ENCODE measurements at places on chromosomes 2 and 18. TPM values are rescaled to one million over a fixed set of nuclear protein-coding genes. Genes with fewer than 3 reads are reported as not detected.

- no peak for DNase-seq
These were observed 704.6 kb downstream of the SATB2 start for GRCh38 chr2:198753101-198753500.

- no peak for DNase-seq
These were observed 42.0 kb downstream of the OXER1 start for GRCh38 chr2:42721898-42722297.

DNA sequence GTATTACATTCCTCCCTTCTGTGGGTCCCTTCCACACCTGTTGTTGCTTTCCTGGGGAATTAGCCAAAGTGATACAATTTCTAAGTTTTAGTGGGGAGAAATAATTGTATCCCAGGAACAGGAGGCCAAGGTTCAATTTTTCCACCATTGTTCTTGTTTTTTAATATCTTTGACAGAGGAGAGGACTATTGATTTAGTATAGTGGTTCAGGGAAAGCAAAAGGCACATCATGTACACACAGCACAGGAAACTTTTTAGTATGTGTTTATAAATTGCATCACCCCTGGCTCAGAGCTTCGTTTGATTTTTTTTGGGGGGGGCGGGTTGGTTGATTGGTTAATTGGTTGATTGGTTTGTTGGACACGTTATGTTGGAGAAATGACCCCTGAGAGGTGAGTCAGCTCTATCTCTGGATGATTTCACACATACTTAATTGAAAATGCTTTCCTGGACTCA lies 431.6 kb downstream of the PID1 start:
- DNase-seq, result no peak

GRCh38 chr2:54040250-54040649 lies 69.5 kb upstream of the PSME4 start:
- no peak for DNase-seq

DNA sequence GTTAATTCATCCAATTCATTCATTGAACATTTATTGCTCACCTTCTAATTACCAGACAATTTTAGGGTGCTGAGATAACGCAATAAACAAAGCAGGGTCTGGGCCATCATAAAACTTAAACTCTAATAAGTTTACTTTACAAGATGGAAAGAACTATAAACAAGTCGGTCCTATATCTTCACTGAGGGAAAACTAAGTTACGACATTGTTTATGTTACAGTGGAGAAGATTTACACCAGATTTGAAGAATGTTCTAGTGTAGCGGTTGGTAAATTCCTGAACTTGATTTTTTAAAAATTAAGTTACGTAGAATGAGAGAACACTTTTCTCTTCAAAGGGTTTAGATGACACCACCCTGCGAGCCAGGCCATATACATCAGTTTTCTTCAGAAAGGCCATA lies 20.7 kb upstream of the FRZB start:
- DNase-seq, result no peak

DNA sequence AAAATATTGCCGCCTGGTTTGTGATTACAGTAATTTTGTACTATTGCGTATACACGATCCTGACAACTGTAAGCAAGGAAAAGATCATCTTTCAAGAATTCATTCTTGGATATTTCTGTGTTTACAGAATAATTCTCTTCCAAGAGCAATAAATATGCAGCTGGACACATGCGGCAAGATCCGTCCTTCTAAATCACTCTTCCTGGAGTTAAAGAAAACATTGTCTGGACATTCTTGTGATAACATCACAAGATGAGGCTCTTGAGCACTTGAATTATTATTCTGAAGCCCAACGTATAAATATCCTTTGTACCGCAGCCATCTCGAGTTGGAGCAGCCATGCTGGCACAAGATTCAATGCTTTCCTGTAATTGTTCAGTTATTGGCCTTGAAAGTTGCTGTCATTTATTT lies 9.9 kb downstream of the FHL2 start:
- peak; percentile 77 for DNase-seq

DNA sequence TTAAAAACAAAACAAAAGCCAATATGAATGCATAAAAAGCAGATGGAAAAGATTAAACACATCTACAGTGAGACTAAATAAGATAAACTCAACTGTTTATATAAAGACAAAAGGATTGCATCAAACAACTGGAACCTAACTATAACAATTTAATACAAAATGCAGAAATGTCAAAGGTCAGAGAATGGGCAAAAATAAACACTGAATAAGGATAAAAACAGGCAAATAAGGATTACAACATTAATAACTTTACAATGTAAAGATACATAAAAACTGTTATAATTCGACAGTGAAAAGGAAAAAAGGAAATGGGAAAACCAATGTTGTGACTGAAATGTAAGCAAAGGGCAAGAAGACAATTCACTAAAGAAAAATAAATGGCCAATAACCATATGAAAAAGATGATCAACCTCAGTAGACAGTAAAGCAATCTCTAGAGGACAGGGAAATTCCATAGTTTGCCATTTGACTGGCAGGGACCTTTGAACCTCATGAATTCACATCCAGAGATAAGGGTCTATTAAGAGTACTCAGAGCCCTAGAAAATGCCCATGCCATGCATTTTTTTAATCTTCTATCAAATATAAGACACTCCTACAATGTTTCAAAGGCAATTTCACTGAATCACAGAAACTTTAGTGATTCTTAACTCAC lies 83.7 kb downstream of the TMEM131 start:
- no peak for DNase-seq

- no peak for DNase-seq
These were observed 39.1 kb upstream of the ODC1 start for GRCh38 chr2:10487081-10487740.

- DNase-seq, result no peak
These were observed 107.8 kb upstream of the TPO start for GRCh38 chr2:1305342-1306013.

- no peak for DNase-seq
These were observed 17.7 kb downstream of the FHL2 start for GRCh38 chr2:105381101-105381668.

- DNase-seq, result no peak
These were observed 61.1 kb downstream of the EIF5B start for GRCh38 chr2:99398303-99398702.

DNA sequence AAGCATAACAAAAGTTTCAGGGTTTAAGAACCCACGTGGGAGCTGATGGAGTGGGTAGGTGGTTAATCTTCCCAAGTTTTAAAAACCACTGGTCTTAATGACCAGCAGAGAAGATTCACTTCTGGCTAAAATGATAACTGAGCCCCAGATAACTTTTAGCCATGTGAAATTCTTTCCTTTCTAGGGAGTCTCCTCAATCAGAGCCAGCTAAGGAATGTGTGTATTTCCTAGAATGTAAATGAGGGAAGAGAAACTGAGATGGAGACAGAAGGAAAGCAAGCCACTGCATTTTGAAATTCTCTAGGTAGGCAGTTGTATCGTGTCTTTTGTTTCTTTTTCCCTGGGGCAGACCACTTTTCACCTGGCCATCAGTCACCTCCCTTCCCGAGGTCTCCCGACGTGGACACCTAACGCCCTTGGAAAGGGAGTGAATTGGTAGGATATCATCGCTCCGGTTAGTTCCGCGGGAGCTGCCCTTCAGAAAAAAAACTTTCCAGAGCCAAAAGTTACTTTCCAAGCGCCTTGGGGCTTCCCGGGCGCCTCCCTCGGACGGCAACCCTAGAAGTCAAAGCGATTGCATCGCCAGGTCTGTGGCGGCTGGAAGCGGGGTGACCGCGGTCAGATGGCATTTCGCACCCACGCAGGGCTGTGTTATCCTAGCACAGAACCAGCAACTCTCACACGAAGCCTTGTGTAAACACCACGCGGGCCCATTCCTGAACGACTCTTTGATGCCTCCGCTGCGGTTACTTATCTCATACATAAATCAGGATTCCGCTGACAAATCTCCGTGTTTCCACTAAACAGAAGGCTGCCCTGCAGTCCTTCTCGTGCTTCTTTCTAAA lies 1.3 kb downstream of the COLEC12 start:
- peak; percentile 86 for DNase-seq

DNA sequence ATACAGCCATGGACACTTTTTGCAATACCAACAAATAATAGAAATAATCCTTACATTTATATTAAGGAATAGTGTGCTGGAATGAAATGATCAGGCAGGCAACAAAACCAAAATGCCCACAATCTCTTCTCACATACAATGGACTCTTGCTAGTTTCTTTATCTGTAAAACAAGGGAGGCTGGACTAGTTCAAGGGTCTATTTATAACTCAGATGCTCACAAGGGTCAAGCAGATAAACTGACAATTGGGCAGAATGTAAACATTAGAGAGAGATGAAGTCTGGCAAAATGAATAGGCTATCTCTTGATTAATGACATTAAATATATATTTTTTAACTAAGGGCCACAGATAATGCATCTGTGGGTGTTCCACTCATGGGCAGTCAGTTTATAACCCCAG lies 11.4 kb downstream of the PPIL3 start:
- no peak for DNase-seq

DNA sequence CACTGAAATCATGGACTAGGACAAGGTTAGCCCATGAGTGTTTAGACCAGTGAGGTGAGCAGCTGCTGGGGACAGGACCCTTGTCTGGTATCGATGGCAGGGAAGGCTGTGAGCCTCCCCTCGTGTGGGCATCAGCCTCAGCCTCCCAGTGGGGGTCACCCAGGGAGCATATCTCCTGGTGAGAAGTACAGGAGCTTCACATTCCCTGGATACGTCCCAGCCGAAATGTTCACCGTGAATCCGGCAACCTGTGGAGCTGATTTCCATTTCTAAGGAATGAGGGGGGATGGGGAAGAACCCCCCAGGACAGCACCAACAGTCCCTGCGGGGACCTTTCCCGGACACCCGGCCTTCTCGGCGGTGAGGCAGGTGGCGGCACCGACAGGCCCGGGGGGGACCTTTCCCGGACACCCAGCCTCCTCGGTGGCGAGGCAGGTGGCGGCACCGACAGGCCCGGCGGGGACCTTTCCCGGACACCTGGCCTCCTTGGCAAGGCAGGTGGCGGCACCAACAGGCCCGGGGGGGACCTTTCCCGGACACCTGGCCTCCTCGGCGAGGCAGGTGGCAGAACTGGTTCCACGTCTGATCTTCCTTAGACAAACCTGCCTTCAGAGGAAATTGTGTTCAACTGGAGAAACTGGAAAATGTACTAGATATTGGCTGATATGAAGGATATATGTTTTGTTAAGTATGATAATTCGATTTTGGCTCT lies 21.2 kb downstream of the RTP5 start:
- DNase-seq, result no peak

DNA sequence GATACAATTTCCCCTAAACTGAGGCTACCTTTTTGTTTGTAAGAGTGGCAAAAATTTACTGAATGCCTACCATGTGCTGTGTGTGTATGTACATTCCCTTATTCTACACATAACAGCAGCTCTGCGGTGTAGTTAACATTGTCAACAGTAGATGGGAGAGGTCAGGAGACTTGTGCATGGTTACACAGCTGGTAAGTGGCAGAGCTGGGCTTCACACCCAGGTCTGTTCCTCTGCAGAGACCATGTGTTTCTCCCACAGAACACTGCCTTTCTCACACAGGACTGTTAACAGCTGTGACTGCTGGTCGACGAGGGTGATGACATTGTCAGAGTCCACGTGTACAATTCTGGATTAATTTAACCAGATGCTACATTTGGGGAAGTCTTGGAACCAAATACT lies 49.1 kb downstream of the EML6 start:
- DNase-seq, result no peak

DNA sequence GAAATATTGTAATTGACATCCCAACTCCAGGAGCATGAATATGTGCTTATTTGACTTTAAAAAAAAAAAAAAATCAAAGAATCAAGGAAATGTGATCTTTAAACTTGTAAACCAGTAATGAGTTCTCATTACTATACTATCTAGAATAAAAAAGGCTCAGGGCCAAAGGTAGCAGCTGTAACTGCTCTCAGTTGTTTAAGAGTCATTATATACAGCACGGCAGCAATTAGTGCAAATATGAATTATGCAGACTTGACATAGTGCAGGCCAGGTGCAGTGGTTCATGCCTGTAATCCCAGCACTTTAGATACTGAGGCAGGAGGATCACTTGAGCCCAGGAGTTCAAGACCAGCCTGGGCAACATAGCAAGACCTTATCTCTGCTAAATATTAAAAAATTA lies 125.7 kb upstream of the TTC39C start:
- DNase-seq, result no peak

GRCh38 chr2:75558786-75559679 lies 1.7 kb downstream of the EVA1A start:
- peak; percentile 30 for DNase-seq

DNA sequence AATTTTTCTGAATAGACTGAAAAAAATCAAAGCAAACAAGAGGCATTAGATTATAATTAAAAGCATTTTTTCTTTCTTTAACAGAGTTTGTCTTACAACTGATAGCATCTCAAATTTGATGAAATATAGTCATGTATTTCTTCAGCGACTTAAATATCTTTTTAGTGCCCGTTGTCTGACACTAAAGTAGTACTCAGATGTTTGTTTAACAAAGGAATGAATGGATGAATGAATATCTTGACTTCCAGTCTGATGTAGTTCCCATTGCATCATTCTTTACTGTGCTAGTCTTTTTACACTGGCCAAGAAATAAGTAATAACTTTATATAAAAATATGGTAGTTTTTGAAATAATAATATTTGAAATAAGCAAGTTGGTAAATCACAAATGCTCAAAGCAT lies 111.1 kb downstream of the TTC27 start:
- no peak for DNase-seq

DNA sequence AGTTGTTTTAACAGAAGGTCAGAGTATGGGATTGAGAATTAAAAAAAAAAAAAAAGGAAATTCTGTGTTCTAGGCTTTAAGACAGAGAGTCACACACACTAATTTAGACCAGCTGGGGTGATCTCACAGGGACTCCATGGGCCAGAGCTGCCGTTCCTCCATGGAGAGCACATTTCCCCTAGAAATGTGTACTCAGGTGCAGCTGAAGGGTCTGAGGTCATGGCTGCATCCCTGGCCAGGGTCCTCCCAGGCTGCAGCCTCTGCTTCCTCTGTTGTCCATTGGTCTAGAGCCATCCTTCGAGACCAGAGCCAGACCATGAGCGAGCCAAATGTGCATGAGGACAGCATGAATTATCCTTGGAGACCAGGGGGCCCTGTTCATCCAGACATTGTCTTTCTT lies 190.1 kb upstream of the TNP1 start:
- no peak for DNase-seq

PNO1 gene
- 11.3 TPM for polyA plus RNA-seq

UGT1A4 gene
- 0.84 TPM for polyA plus RNA-seq

NOSTRIN gene
- 41.8 TPM for polyA plus RNA-seq

ATP6V1C2 gene
- 38.0 TPM for polyA plus RNA-seq

CDH7 gene
- polyA plus RNA-seq, result not detected

MC4R gene
- not detected for polyA plus RNA-seq

CERKL gene
- 7.8 TPM for polyA plus RNA-seq

GAREM2 gene
- 1.2 TPM for polyA plus RNA-seq

UBXN4 gene
- 33.0 TPM for polyA plus RNA-seq

GKN2 gene
- polyA plus RNA-seq, result not detected

Measured in kidney (tissue), 22 donors.